ENCODE measurements at places on chromosomes 6 and 20.

DNA sequence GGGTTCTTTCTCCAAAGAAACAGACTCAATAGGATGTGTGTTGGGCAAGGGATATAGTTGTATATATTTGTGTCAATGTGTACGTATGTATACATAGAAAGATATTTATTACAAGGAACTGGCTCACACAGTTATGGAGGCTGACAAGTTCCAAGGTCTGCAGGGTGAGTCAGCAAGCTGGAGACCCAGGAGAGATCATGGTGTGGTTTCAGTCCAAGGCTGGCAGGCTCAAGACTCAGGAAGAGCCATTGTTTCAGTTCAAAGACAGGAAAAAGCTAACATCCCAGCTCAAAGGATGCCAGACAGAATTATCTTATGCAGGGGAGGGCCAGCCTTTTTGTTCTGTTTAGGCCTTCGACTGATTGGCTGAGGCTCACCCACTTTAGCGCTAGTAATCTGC is 89.9 kb upstream of the RALGAPA2 start:
- DNase-seq: no peak

DNA sequence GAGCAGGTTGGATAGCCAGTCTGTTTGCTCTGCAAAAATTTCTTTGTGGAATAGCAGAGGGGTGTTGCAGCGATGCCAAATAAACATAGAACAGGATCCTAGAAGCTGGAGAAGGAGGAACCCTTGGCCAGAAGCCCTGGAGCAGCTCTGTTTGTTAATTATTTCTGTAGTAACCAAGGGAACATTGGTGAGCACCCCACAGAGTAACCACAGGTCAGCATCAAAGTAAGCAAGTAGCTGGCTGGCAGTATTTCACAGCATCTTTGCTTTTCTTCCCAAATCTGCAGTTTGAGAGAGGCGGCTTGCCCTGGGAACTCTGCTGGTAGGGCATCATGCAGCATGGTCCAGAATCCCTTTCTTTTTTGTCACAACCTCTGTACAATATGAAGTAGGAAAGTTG is 12.7 kb upstream of the APMAP start:
- no peak for DNase-seq

GRCh38 chr20:62551407-62552323 is 75.9 kb upstream of the GATA5 start:
- no peak for DNase-seq

- DNase-seq: no peak
Measured at GRCh38 chr20:2942439-2942838, 69.2 kb downstream of the PTPRA start.

- no peak for DNase-seq
Measured at GRCh38 chr20:54104781-54105180, 34.4 kb upstream of the BCAS1 start.

- no peak for DNase-seq
Measured at GRCh38 chr6:23611776-23612381, 514.1 kb upstream of the NRSN1 start.

GRCh38 chr6:133360194-133360593 is 119.0 kb downstream of the EYA4 start:
- DNase-seq: no peak

DNA sequence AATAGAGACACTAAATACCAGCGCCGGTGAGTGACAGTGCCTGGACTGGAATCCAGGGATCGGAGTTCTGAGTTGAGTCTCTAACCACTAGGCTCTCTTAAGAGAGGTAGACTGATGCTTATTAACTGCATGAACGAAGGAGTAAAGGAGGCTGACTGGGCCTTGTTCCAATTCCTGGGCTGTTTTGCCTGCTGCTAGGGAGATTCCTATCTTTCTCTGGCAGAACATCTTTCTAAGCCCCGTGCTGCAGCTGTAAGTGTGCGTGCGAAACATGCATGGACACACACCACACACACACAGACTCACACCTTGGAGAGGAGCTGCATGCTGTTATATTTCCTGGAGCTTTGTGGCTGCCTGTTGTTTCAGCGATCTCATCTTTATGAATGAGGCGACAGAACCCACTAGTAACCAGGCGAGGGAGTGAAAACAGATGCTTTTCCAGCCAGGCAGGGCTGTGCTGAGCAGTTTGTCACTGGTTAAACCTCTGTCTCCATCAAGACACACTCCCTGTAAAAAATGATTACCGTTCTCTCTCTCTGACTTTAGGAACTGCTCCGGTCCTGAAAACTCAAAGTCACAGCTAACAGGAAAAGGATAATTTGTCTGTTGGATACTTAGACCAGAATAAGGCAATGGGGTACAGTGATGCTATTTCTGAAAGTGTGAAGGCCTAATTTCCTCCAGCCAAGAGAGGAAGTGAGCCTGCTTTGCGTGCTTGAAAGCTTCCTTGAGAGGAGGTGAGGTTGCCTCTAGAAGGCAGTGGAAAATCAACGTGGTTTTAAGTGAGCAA is 157.4 kb upstream of the ZNF217 start:
- DNase-seq: peak; percentile 51

- DNase-seq: no peak
Measured at GRCh38 chr20:20207291-20207690, 155.0 kb downstream of the CFAP61 start.

GRCh38 chr6:121867095-121867494 is 431.6 kb downstream of the GJA1 start:
- no peak for DNase-seq

DNA sequence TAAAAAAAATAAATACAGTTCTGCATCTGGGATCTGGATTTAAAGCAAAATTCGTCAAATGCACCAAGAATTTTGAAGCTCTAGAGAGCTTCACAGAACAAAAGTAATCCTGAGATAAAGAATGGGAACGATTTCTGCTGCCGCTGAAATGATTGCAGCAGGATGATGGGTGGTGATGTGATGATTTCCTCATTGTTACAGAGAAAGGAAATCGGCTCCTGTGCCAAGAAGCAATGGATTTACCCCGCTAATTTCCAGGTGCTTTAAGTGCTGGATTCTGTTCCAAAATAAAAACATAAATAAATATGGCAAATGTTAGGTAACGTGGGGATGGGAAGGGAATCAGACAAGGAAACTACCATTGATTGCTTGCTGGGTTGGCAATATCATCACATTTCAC is 1067.9 kb upstream of the MAP3K7 start:
- DNase-seq: no peak

DNA sequence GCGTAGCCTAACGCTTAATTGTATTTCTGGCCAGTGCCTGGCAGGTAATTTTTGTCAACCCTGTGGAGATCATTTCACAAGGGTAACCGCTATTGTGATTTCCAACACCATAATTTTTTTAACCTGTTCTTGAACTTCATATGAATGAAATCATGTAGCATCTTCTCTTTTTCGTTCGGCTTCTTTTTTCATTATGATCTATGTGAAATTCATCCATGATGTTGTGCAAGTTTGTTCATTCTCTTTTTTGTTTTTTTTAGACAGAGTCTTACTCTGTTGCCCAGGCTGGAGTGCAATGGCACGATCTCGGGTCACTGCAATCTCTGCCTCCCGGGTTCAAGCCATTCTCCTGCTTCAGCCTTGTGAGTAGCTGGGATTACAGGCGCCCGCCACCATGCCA is 42.5 kb upstream of the TGM3 start:
- no peak for DNase-seq

DNA sequence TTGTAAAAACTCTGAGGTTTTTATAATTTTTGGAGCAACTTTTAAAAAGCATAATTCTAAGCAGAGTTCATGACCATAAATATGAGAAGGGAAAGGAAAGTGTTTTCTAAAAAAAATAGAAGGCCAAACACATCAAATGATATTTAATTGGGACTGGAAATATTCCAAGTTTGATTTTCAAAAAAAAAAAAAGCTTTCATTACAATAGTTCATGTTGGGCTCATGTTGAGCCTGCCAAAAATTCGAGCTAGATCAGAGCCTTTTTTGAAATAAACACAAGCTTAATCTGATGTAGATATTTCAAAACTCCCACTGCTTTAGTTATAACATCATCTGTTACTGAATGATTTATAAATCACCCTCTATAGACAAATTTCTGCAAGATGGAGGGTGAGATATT is 163.4 kb upstream of the DEFB112 start:
- DNase-seq: no peak

- no peak for DNase-seq
Measured at GRCh38 chr6:43624786-43625288, 4.2 kb downstream of the GTPBP2 start.

- DNase-seq: no peak
Measured at GRCh38 chr20:34999782-35000181, 44.1 kb downstream of the MYH7B start.

DNA sequence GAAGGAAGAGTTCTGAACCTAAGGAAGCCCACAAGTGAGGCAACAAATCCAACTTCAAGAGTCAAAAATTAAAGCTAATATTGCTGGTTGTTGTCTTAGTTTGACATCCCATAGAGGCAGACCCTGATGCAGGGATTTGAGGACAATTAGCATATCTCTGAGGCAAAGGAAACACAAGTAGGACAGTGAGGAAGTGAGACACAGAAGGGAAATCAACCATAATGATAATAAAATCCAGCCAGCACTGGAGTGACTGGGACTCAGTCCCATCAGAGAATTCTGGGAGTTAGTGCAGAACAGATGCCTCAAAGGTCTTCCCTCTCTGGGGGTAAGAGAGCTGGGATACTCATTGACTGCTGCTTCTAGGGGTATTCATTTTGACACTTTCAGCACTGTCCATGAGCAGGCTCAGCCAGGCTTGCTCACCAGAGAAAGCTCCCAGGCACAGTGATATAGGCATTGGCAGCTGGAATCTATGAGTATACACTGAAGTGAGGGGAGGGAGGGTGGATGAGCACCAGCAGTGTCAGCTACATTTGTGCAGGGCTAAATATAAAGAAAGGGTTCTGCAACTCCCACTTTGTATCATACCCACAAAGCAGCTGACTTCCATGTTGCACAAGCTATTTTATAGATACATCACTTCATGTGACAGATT is 43.4 kb upstream of the SPTLC3 start:
- no peak for DNase-seq

DNA sequence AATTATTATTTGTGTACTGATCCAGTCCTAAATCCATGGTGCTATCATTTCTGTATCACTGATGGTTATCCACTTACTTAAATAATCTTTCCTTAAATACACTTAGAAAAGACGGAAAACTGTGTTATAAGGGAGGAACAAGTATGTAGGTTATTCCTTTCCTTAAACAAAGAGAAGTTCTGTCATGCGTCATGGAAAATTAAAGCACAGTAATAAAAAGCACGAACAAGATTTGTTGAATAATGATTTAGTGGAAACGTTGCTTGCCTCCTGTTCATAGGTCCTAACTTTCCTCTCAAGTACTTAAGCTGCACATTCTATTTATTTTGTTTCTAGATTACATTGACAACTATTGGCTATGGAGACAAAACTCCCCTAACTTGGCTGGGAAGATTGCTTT is 120.4 kb downstream of the KHDC1L start:
- no peak for DNase-seq

DNA sequence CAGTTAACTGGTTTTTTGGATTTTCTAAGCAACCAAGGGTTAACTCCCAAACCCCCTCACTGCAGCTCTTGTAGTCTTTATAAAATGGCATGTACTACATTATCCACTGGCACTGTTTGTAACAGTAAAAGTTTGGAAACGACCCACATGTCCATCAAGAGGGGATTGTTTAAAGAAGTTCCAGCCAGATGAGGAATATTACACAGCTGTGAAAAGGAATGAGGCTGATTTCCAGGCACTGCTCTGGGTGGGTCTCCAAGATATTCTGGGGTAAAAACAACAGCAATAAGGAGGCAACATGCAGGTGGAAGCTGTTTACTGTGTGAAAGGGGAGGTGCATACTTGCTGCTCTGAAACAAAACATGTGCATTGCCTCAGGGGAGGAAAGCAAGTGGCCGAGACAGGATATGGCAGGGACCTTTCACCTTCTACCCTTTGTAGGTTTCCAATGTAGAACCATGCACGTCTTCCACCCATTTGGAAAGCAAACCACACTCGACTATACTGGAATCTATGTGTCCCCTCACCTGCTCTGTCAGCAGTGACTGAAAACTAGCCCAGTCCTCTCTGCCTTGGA is 51.9 kb downstream of the GRM4 start:
- DNase-seq: no peak

- DNase-seq: no peak
Measured at GRCh38 chr20:19466206-19466928, 253.9 kb downstream of the SLC24A3 start.

Measured in hematopoietic multipotent progenitor cell treated with erythropoietin and hydrocortisone succinate and interleukin-3 and kit ligand, for 17 days (in vitro differentiated cells).